ENCODE measurements at places on chromosomes 2 and 18. TPM values are rescaled to one million over a fixed set of nuclear protein-coding genes. Genes with fewer than 3 reads are reported as not detected.
A peak's percentile ranks its signal among the peaks of the same experiment; 100 is the strongest.

DNA sequence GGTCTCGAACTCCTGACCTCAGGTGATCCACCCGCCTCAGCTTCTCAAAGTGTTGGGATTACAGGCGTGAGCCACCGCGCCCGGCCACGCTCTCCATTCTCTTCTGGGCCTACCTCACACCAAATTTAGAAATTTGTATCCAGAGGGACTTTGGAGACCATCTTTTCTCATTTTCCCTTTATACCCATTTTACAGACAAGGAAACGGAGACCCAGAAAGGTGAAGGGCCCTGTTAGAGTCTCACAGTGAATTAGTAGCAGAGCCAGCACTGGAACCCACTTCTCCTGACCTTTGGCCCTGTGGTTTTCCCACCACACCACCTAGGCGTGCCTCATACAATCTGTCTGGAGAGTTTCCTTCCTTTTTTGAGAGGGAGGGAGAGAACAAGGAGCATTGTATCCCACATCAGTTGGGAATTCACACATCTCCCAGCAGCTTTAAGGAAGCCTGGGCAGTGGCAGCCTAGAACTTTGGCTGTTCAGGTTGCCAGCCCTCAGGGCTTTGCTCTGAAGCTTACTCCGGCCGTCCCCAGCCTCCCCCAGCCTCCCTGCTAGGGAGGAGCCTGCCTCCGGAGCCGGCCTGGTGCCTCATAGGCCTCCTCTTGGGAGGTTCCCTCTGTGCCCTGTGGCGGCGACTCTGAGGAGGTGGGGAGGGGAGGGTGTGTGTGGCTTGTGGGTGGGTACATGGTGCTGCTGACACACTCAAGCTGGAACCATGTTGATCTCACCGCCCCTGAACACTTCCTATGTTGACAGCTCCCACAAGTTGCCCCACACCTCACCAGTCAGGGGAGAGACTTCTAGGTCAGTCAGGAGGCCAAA, 13.8 kb downstream of the FOSL2 start:
- no peak for DNase-seq

SERPINB13 gene
- total RNA-seq = not detected

DNA sequence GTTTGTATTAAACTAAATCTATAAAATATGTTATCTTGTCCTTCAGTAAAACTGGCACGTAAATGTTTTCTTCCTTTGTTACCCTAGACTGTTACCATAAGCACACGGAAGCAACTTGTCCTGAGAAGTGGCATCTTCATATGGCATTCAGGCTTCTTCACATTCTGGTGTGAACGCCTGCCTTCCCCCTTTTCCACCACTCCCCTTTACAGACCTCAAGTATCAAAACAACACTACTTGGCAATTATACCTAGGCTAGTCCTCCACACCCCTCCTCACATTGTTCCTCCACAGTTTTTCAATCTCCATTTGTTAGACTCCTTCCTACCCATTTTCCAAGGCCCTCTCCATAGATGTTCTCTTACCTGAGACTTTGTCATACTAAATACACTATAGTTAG, 2.9 kb downstream of the MEX3C start:
- no peak for DNase-seq

- DNase-seq = no peak
Measured at GRCh38 chr2:64036034-64036705, 16.9 kb upstream of the VPS54 start.

- peak; percentile 87 for DNase-seq
Measured at GRCh38 chr2:75565472-75566462, 5.0 kb upstream of the EVA1A start.

STK25 gene
- total RNA-seq = 256 TPM

DNA sequence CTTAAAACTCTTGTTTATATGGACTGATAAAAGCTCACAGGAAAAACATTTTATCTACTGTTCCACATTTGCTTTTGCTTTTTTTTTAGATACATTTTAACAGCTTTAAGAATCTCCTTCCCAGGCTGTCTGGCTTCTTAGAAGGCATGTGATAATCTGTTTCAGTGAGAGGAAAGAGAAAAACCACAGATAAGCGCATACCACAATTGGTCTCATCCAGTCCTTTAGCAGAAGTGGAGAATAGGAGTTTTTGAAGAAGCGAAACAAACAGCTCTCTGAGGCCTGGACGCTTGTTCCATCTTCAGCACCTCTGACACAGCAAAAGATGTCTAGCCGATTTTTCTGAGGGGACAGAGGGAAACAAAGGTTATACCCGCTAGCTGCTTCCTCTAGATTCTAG, 37.6 kb downstream of the RMC1 start:
- no peak for DNase-seq

IMPA2 gene
- total RNA-seq = 89.9 TPM

All from epithelial cell of proximal tubule (primary cell).